Articular chondrocyte of knee joint (primary cell): ENCODE measurements at places on chromosomes 2 and 18. TPM values are rescaled to one million over a fixed set of nuclear protein-coding genes. Genes with fewer than 3 reads are reported as not detected.

The CLIP4 gene
- 65.2 and 77.1 TPM in 2 replicates for total RNA-seq

The MEP1B gene
- not detected in 2 replicates for total RNA-seq

The TSPYL6 gene
- total RNA-seq: under 0.01 TPM in 1 of 2 replicates, not detected in the other

The PAIP2B gene
- total RNA-seq: 0.65 and 1.1 TPM in 2 replicates

The DSC3 gene
- 0.26 and 1.1 TPM in 2 replicates for total RNA-seq

The STAT4 gene
- 21.4 and 22.2 TPM in 2 replicates for total RNA-seq

The MC5R gene
- total RNA-seq: not detected in 2 replicates

The METTL5 gene
- total RNA-seq: 64.0 and 69.6 TPM in 2 replicates

The UBR3 gene
- 81.1 and 87.3 TPM in 2 replicates for total RNA-seq

The PLGLB1 gene
- 2.2 and 3.7 TPM in 2 replicates for total RNA-seq

The MARS2 gene
- total RNA-seq: 3.1 and 4.1 TPM in 2 replicates

The SEC11C gene
- total RNA-seq: 17.2 and 17.4 TPM in 2 replicates

The FARSB gene
- total RNA-seq: 21.4 and 24.8 TPM in 2 replicates

The ZNF513 gene
- total RNA-seq: 5.4 and 6.5 TPM in 2 replicates

The ABCG8 gene
- total RNA-seq: not detected in 2 replicates

The SNED1 gene
- 52.8 and 59.3 TPM in 2 replicates for total RNA-seq

The TACR1 gene
- 0.11 TPM in 1 of 2 replicates, not detected in the other for total RNA-seq

The CTIF gene
- 34.2 and 35.0 TPM in 2 replicates for total RNA-seq

The LRP2 gene
- total RNA-seq: not detected in 2 replicates

The RNF152 gene
- total RNA-seq: 10.6 and 21.2 TPM in 2 replicates

The ALK gene
- total RNA-seq: not detected in 2 replicates

The CHST9 gene
- total RNA-seq: not detected in 2 replicates

The IL18R1 gene
- total RNA-seq: 4.2 and 4.4 TPM in 2 replicates

The ITGB6 gene
- 0.11 TPM in 1 of 2 replicates, not detected in the other for total RNA-seq

The BOD1L2 gene
- not detected in 2 replicates for total RNA-seq

The CPS1 gene
- total RNA-seq: 28.2 and 37.2 TPM in 2 replicates

The CNGA3 gene
- total RNA-seq: 0.43 TPM in 1 of 2 replicates, not detected in the other

The EMX1 gene
- total RNA-seq: not detected in 2 replicates

The BOK gene
- total RNA-seq: 24.3 and 27.2 TPM in 2 replicates

The FOXD4L1 gene
- total RNA-seq: 0.11 and 0.26 TPM in 2 replicates

The LMAN2L gene
- 16.9 and 17.1 TPM in 2 replicates for total RNA-seq

The REEP1 gene
- total RNA-seq: 0.43 and 0.52 TPM in 2 replicates

The LYPD1 gene
- total RNA-seq: 0.76 TPM in 1 of 2 replicates, not detected in the other

The RNF144A gene
- 18.4 and 18.9 TPM in 2 replicates for total RNA-seq

The CXCR4 gene
- 0.13 and 0.22 TPM in 2 replicates for total RNA-seq

The LCT gene
- total RNA-seq: 0.22 and 0.26 TPM in 2 replicates

The PROKR1 gene
- total RNA-seq: 0.11 TPM in 1 of 2 replicates, not detected in the other
